Left renal cortex interstitium (tissue), 4 donors: ENCODE measurements at places on chromosomes 13 and 19.

DNA sequence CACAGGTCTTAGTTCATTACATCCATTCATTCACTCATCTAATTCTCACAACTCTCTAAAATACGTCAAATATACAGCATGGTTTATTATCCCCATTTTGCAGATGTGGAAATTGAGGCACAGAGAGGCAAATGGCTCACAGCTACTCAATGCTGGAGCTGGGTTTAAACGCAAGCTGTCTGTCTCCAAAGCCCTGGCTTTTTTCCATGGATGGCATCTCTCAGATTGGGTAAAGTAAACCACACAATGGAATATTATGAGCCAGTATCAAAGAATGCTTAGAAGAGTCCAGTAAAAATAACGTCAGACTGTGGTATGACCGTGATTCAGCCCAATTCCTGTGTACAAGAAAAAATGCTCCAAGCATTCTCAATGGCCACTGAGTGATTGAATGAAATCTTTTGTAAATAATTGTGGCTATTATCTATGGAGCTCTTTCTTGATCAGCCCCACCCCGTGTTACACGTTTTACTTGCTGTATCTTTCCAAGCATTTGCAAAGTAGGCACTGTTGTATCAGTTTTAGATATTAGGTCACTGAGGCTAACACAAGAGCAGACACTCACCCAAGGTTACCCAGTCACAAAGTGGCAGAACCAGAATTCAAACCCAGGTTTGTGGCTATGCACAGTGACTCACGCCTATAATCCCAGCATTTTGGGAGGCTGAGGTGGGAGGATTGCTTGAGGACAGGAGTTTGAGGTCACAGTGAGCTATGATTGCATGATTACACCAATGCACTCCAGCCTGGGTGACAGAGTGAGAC, 5.5 kb upstream of the ACP7 start:
- DNase-seq, result no peak

DNA sequence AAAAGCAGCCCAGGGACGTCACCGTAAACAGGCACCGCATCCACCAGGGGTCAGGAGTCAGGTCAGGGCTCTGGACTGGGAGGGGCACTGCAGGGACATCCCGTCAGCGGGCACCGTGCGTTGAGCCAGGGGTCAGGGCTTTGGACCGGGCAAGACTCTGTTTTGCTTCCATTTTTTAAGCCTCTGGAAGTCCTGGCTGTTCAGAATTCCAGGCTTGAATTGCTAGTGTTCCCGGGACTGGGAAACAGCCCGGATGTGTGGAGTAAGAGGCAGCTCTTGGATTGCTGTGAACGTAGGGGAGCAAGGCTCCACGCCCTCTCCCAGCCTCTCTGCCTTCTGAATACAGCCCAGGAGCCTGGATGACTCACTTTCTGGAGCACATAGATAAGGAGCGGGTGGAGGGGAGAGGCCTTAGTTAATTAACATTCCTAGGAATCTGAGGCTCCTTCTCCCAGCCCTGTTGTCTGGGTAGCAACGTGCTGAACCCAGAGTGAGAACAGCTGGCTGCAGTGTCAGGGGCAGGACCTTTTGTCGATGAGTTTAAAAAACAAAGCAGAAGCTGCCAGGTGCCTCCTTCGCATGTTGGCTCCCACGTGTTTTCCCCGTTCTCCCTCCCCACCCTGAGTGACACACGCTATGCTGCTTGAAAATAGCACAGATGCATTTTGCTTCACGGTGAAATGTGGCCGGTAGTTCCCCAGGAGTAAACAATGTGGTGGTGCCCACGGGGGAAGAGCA, 21.9 kb downstream of the ATP11A start:
- no peak for DNase-seq

DNA sequence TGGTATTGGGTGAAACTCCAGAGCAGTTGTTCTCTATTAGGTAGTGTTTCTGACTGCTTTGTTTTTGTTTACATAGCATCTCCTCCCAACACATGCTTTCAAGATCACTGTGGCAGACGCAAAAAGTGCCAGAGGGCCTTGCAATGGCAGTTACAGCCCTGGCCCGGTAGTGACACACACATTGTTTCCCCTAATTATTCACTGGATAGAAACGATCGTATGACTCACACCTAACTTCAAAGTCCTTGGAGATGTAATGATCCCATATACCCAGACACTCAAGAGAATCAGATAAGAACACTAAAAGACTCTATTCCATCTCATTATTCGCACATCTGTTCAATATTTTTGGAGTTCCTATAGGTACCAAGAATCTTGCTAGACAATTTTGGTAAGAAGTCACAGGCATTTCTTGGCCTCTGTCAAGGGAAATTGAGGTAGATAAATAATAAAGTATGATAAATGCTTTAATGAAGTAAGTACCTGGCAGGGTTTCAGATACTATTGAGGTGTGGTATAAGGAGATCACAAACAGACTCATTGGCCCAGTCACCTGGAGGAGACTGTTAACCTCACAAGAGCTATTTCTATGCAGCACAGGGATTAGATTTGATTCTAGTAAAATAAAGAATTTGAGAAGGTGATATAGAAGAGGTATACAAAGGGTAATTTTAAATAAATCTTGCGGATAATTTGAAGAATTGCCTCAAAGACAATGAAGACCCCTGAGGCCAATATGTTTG, 485.3 kb downstream of the SLITRK6 start:
- DNase-seq, result no peak

DNA sequence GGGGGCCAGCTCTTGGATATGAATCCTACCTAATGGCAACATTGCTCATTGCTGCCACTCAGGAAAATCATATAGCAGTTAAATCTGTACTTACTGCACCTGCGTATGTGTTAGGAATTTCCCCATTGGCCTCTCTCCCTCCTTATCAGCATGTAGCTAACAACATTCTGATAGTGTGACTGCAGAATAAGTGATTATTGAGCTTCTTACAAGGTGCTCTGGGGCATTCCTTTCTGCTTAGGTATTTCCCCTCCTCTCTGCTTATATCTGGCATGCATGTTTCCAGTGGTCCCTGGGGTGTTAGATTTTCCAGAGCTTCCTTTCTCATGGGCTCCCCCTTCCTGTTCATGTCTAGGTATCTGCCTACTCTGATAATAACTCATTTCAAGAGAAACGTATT, 414.1 kb upstream of the SLITRK1 start:
- no peak for DNase-seq

GRCh38 chr13:77767413-77767812, 69.9 kb downstream of the SLAIN1 start:
- DNase-seq, result no peak

GRCh38 chr19:1001538-1002166, 1.4 kb downstream of the GRIN3B start:
- no peak for DNase-seq

DNA sequence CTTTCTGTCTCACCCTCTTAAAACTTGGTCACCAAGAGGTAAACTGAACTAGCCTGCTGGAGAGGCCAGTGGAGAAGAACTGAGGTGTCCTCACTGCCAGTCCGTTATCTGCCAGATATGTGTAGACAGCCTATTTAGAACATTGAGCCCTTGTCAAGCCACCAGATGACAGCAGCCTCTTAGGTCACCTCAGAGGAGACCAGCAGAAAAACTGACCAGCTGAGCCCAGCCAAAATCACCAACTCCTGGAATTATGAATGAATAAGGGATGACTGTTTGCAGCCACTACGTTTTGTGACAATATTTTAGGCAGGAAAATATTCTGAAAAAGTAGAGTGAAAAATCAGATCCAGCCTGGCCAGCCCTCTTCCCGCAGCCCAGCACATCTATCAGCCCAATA, 513.9 kb downstream of the DCT start:
- DNase-seq, result no peak

DNA sequence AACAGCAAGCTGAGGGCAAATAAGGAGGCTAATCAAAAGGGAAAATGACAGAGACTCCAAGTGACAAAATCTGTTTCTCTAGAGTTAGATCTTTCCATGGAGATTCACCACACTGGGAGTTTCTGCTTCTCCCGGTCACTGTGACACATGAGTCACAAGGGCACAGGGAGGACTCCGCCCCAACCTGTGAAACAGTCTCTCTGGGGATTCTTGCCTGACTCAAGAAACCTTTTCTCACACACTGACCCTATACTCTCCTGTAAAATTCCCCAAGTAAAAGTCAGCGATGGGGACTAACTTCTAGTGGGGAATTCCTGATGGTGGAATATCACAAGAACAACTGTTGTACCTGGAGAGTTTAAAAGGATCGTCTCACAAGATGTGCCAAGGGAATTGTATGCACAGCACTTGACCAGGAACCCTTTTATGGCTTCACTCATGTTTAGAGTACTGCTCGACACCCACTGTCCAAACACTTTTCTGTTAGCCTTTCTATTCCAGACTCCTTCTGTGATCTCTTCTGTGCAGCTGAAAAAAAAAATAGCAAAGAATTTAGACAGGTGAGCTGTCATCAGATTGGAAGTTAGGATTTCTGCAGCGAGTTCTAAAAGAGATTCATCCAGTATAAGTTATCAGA, 46.8 kb upstream of the URAD start:
- DNase-seq, result no peak

- DNase-seq, result no peak
These were observed 14.8 kb downstream of the ARL11 start for GRCh38 chr13:49643035-49643646.

GRCh38 chr19:37907735-37908455, 887 bp downstream of the SIPA1L3 start:
- DNase-seq, result no peak

DNA sequence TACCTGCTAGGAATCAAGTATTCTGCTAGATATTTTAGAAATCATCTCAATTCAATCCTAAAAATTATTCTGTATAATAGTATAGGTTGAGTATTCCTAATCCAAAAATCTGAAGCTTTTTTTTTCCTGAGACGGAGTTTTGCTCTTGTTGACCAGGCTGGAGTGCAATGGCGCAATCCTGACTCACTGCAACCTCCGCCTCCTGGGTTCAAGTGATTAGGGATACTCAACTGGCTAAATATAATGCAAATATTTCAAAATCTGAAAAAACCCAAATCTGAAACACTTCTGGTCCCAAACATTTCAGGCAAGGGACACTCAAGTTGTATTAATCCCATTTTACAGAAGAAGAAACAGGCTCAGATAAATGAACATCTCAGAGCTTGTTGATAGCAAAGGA, 17.2 kb upstream of the USPL1 start:
- DNase-seq, result no peak

DNA sequence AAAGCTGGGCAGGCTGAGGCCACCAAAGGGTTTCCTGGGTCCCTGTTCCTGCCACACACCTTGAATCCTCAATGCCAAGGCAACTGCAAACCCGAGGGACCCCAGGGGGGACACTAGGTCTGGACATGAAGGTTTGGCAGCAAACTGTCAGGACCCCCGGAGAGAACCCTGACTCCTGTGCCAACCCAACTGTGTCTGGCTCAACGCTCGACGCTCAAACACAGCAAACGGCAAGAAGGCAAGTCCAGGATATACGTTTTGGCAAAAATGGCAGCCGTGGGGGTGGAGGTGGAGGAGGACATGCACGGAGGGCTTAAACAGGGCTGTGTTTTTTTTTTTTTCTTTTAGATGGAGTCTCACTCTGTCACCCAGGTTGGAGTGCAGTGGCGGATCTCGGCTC, 73.0 kb downstream of the GADD45B start:
- no peak for DNase-seq

GRCh38 chr19:4732680-4733114, 9.1 kb upstream of the DPP9 start:
- no peak for DNase-seq

- no peak for DNase-seq
These were observed 52.0 kb upstream of the ARGLU1 start for GRCh38 chr13:106619688-106620555.

GRCh38 chr13:100476963-100477362, 111.6 kb downstream of the GGACT start:
- no peak for DNase-seq

DNA sequence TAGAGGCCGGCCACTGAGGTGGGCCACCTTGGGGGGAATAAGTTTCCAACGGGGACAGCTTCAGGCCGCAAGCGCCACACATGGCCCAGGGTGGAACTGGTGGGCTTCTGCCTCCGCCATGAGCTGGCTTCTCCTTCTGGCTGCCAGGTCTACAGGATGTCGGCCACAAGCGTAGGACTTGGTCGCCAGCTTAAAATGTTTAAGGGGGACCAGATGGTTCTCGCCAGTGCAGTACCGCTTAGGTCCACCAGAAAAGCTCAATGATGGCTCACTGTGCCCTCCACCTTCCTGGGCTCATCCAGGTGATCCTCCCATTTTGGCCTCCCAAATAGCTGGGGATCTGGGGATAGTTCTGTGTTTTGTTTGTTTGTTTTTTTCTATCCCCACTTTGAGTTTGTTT, 38.7 kb upstream of the ZNF254 start:
- no peak for DNase-seq

DNA sequence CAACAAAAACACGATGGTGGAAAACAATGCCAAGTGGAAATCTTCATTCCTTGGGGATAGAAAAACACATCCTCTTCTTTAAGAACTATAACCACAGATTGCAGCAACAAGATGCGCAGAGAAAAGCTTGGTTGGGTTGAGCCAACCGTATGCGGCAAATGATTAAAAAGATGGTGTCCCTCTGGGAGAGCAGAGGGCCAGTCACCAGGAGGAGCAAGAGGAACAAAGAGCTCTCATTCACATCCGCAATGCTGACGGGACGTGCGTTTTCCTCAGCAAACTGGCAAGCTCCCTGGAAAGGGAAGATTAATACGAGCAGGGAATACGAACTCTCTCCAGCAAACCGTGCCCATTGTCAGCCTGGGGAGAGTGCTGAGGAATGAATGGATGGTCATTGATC, 141.6 kb downstream of the KATNAL1 start:
- DNase-seq, result no peak

GRCh38 chr13:38283346-38283745, 66.3 kb upstream of the UFM1 start:
- no peak for DNase-seq

- no peak for DNase-seq
These were observed 21.5 kb downstream of the DIS3 start for GRCh38 chr13:72760189-72760588.

- DNase-seq, result no peak
These were observed 34.9 kb downstream of the PAK4 start for GRCh38 chr19:39160523-39160861.

DNA sequence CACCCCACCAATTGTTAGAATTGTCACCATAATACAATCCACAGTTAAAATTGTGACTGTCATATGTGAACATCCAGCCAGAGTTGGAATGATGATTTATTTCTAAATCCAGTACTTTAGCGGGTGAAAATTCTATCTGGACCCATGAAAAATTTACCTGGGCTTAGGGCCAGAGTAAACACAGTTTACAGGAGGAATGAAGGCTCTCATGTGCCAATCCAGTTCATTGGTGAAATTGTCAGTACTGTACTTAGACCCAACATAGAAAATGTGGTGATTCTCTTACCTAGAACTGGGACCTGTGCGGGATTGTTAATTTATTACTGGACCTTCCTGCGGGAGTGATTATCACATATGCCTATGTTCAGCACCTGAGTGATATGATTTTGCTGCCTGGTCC, 27.3 kb upstream of the ZNF681 start:
- no peak for DNase-seq

- no peak for DNase-seq
These were observed 298.8 kb downstream of the SHISA2 start for GRCh38 chr13:25752957-25753551.
